ENCODE measurements at places on chromosomes 3 and 15.

- no peak for DNase-seq
These were observed 347.7 kb upstream of the TGFBR2 start for GRCh38 chr3:30258426-30259392.

- no peak for DNase-seq
These were observed 17.5 kb downstream of the LSG1 start for GRCh38 chr3:194654443-194654842.

DNA sequence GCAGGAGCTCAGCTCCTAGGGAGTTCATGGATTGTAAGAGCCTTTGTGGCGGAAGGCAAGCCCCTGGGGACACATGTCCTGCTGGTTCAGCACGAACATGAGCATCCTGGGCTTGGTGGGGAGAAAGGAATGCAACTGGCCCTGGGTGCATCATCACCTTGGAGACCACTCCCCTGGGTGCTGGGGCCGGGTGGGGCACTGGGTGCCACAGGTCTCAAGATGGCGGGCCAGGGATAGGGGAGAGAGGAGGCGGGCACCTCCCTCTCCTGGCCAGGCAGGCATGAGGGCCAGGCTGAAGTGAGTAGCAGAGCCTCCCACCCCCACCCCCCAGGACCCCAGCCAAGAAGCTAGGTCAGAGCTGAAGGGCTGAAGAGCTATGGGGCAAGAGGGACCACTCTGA, 768 bp downstream of the PCBP4 start:
- no peak for DNase-seq

DNA sequence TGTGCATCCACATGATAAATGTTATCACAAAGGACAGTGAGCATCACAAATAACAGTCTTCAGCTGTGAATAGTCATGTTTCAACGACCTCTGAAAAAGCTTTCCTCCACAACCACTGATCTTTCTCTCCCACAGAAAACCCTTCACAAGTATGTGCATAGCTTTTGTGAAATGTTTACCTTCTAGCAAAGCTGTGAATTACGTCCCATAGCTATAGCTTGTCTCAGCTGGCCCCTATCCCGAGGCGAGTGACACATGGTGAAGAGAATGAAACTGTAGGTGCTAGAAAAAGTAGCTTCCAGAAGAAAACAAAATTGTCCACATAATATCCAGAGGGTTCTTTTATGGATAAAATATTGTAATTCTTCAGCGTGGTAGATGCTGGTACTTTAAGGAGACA, 182.0 kb downstream of the FGF12 start:
- DNase-seq = no peak

- DNase-seq = no peak
These were observed 15.3 kb upstream of the CACNA1D start for GRCh38 chr3:53478921-53479664.

DNA sequence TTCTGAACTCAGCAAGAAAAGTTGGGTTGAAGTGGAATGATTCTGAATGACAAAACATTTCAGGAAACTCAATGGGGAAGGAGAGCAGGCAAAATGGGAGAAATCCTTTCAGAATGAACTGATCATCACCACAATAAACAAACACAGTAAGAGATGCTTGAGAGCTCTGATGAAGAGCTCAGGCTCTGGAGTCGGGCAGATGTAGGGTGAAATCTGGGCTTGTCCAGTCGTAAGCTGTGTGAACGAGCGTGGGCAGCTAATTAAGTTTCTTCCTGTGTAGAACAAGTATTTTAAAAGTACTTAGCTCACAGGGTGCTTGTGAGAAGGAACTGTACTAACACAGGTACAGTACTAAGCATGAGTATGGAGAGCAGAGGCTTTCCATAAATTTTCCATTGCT, 406.2 kb downstream of the FOXP1 start:
- DNase-seq = no peak

- DNase-seq = no peak
These were observed 810.0 kb upstream of the NR2F2 start for GRCh38 chr15:95520511-95520910.

GRCh38 chr15:37140531-37141058, 40.2 kb upstream of the MEIS2 start:
- DNase-seq = no peak

DNA sequence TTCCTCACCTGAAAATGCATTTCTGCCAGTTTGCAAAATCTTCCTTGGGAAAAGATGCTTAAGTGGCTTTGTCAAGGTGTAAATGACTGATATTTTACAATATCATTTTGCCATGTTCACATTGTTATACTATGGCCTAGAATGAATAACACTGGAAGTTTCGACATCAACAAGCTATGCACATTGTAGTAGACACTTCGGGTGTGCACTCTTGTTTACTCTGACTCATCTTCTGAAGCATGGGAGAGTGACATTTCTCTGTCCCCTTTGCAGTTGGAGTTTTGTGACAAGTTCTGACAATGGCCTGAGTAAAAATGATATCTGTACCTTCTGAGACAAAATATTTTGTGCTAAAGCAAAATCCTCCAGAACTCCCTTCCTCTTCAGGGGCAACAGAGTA, 567.0 kb upstream of the RGMA start:
- no peak for DNase-seq

DNA sequence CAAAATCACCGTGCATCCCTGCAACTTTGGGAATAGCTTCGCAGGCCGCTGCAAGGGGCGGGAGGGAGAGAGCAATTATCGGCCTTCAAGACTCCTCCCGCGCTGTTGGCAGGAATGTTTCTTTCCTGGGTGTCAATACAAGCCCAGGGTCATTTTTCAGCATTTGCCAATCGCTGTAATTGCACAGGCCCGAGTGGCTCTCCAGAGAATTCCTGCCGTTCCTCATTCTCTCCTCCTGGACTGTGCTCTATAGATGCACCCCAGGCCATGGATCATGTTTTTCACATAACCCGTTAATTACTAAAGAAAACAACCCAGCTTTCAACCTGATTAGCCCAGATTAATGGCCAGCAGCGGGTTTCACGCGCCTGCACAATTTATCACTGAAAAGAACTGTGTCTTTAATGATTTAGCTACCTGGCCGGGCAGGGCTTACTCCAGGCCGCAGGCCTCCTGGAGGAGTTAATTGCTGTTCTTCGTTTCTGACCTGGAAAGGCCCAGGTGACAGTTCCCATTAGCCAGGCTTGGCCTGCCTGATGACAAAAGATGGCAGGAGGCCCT, 144.3 kb downstream of the OPA1 start:
- no peak for DNase-seq

DNA sequence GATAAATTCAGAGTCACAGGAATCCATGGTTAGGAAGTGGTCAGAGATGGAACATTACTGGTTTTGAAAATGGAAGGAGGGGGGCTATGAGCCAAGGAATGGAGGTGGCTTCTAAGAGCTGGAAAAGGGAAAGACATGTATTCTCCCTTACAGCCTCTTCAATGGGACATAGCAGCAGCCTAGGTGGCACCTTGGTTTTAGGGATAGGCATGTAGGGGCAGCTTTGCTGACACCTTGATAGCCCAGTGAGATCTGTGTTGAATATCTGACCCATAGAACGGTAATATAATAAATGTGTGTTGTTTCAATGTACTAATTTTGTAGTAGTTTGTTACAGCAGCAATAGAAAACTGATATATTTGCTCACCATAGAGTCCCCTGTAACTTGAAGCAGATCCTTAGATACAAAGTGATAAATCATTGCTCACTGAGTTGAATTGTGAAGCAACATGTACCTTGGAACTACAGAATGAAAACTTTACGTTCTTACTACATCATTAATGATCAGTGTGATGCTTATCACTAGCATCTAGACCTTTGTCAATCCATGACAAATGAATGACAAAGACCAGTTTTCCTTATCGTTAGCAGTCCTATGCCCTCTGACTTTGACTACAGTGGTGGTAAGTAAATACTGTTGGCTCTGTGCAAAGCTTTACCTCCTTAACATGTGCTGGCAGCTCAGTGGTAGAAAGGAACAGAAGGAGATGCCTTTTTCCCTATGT, 53.8 kb downstream of the TMEM45A start:
- no peak for DNase-seq

- peak; percentile 79 for DNase-seq
These were observed 235.1 kb downstream of the UACA start for GRCh38 chr15:70528270-70528706.

DNA sequence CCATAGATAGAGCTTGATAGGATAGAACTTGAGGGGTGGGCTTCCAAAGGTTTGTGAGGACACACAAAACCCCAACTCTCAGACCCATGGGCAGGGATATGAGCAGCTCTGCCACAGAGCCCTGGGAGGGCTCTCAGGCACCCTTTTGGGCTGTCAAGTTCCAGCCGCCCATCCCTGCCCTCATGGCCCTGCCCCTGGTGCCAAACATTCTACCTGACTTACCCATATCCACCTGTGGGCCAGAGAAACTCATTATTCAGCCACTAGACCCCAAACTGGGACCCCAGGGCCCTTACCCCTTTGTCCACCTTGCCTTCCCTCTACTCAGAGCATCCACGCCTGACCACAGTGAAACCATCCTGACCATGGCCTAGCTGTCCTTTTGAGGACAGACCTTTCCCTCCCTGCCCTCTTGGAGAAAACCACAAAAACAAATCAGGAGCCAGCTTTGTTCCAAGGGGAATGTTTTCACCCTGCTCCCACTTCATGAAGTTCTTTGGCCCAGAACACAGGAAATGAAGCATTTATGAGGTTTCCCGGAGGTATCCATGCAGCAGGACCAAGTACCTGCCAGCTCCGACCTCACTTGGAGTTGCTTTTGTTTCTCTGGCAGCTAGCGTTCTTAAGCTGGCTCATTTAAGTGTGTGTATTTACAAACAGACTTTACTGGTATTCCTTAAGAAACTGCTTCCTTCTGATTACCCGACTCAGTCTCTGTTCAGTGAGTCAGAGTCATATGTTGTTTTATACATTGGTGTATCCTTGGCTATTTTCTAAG, 34.2 kb upstream of the GALNT15 start:
- DNase-seq = no peak

- DNase-seq = no peak
These were observed 549.2 kb upstream of the TBL1XR1 start for GRCh38 chr3:177746337-177746933.

GRCh38 chr3:12454076-12454815, 30.0 kb upstream of the TSEN2 start:
- DNase-seq = no peak

DNA sequence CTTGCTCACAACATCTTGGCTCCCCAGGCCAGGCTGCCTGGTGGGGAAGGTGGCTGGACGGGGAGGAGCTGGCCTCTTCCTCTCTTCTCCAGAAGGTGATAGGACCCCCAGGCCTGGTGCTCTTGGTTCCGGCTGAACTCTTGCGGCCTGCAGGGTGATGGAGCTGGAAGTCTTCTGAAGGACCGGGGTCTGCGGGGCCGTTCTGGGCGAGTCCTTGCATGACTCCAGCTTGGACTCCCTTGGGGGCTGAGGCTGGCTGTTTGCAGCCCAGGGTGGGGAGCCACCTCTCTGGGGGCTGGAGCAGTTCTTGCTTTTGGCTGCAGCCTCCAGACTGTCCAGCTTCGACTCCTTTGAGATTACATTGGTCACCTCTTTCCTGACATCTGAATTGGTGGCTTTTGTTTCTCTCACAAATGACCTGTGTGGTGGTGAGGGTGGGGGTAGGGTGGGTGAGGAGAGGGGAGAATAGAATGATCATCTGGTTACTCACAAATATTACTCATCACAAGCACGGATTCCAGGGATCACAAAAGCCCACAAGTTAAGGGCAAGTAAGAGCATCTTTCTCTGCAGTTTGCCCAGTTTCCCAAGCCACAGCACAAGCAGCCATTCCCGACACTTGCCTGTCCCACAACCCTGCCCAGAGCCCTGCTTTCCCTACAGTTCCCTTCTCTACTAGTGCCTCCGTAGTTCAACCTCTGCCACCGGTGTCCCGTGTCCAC, 149.1 kb upstream of the HACD2 start:
- no peak for DNase-seq

DNA sequence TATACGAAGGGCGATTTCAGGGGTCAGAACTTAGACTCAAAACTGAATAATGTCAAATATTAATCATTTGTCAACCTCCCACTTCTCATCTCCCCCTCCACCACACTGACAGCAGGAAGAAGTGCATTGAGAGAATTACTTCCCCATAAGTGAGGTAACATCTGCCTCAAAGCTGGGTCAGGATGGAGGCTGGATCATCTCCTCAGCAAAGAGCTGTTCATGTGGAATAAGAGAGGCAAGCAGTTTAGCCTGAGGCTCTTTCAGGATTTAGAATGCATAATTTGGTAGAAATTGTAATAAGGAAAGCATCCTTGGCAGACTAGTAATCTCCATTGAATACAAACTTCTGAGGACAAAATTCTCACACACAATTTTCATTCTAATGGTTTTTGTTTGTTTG, 512.1 kb downstream of the ROBO1 start:
- no peak for DNase-seq

DNA sequence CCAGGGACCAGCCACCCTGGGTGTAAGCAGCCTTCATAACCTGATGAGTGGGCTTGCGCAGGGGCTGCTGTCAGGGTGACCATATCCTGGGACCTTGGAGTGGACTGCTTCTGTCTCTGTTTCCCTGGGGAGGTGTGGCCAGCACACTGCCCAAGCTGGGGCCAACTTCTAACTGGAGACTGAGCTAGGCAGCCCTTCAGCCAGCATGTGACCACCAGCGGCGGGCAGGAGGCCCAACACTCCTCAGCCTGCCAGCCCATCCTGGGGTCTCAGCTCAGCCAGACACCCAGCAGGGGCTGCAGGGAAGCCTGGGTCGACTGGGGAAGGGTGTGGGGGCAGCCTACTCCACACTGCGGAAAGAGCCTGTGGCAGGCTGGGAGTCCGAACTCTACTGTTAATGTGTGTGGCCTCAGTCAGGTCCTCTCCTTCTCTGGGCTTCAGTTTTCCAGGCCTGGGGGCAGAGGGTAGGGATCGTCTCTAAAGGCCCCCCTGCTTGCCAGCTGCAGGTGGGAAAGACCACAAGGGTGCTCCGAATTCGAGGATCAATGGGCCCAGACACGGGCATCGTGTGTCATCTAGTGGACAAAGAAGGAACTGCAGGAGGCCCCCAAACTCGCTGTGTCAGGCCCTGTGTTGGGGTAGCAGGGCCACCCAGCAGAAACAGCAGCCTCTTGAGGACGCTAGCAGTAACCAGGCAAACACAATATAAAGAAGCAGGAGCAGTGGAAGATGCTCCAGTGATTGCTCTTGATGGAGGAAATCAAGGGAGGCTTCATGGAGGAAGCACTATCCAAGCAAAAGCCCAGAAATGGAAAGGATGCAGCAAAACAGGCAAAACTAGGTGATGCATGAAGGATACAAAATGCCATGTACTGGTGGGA, 2.0 kb upstream of the SEMA3G start:
- peak; percentile 80 for DNase-seq

Data from activated CD4-positive, alpha-beta memory T cell treated with anti-CD3 and anti-CD28 coated beads for 36 hours (primary cell).